Activated CD4-positive, alpha-beta T cell treated with anti-CD3 and anti-CD28 coated beads for 4 hours (primary cell): ENCODE measurements at places on chromosomes 4 and X.

DNA sequence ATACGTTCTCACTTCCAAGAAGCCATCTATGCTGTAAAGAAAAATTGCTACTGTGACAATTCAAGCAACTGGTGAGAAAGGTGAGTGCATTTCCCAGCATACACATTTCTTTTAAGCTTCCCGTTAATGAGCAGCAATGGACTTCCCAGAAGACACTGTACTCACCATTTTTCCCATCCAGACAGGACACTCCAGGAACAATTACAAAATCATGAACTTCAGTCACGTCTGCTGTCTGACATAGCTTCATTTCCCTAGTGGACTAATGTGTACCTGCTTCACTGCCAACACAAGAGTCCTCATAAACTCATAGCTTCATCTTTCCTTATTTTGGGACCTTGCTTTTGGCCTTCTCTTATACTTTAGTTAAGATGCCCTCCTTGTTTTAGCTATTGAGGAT is 156.9 kb downstream of the ENOX2 start:
- DNase-seq: no peak

DNA sequence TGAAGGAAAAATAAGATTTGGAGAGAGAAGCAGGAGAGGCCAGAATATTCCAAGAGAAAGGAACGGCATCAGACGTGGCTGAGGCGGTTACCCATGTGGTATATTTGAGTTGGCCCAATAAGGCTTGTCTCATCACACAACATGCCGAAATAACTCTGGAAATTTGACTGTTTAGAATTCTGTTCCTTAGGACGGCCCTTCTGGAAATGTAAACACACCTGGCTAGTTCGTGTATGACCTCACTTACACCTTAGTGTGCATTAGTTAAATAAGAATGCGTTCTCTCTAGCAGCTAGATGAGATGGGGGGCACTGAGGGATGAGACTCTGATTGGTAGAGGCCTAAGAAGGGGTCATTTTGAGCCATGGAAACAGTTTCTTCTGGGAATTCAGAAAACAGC is 33.2 kb upstream of the PLAC1 start:
- no peak for DNase-seq

DNA sequence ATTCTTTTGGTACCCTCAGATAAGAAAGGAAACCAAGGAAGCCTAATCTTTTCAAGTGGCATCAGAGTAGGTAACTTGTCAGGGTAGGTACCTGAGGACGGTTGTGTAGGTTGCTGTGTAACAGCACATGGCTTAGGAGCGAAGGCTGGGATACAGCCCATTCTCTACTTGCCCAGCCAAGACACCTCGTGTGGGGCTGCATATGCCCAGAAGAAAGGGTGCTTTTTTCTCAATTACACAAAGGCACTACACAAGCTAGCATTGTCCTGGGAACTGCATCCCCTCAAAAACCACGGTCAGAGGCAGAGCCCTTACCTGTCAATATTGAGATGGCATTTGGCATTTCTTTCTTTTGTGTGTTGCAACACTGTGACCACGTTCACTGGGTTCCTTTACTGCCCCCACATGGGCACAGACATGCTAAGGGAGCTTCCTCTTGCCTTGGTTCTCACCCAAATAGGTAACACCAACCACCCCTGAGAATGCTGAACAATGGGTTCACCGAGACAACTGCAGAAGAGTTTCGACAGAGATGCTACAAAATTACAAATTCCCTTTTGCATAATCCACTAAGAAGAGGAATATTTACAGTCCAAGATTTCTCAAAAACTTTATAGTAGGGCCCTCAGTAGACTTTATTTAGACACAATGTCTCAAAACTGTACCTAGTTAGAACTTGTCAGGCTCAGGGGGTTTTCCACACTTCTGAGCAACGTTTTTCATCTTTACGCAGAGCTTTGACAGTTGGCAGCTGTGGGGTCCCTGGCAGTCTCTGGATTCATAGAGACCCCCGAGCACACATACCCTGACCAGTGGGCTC is 35.8 kb upstream of the TNIP3 start:
- no peak for DNase-seq

- no peak for DNase-seq
Observed at GRCh38 chr4:181301735-181302710, 941.2 kb upstream of the TENM3 start.

- DNase-seq: no peak
Observed at GRCh38 chrX:15344106-15344505, 8.8 kb upstream of the PIGA start.

DNA sequence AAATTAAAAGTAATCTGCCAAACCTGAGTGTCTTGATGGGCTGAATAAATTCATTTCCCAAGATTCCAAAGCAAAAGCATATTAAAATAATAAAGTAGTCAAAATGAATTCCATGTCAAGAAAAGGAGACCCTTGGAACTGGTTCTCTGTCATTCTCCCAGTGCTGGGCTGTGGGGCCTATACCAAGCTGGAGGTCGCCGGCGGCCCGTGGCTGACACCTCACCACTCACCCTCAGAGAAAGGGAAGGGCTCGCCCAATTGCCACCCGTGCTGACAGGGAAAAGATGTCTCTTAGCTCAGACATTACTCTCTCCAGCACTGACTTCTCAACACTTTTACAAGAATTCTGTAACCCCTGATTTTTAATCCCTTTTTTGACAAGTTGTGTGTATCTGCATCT is 51.7 kb downstream of the GATB start:
- no peak for DNase-seq

DNA sequence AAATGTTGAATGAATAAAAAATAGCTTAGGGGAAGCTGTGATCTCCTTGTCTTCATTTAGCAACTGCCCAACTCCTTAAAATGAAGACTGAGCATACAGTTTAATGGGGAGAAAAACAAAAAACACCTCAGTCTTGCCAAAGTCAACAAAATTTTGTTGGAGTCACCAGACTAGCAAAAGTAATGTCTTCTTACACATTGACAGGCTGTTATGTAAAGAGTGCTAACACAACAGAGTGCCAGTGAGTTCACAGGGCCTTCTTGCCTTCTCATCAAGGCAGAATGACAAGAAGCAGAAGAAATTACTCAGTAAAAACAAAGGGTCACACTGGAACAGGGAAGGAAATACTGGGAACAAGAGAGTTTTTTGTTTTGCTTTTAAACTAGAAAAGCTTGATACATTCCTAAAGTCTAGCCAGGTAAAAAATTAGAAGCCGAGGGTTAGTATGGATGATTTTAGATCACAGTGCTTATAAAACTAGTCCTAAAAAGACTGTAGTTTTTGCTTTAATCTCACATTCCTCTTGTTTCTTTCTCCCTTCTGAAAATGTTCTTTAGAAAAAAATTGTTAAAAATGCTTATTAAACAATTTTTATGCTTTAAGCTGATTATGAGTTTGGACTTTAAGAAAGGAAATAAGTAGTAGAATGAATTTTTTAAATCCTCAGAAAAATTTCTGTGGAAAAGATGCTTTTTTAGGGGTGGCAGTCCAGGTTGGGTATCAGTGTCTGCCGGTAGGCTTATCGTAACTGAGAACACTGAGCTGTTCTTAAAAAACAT is 38.7 kb upstream of the FRAS1 start:
- DNase-seq: no peak

- DNase-seq: no peak
Observed at GRCh38 chr4:19583827-19584569, 667.7 kb upstream of the SLIT2 start.

- no peak for DNase-seq
Observed at GRCh38 chrX:57137501-57137900, 304 bp upstream of the SPIN2A start.

DNA sequence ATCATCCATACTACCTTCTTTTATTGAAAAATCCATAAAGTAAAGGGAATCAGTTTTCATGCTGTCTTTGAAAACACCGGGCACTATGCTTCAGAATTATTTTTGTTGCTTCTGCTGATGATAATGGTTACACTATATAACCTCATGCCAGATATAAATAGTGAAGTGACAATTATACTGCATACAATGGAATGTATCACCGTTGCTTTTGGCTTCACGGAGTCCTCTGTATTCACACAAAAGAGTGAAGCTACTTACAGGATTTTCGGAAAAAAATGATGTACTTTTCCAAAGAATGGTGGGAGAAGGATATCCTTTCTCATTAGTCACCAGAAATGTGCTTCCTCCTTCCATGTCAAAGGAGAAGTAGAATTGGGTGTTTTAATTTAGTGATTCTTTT is 159.1 kb upstream of the PITX2 start:
- DNase-seq: no peak

- DNase-seq: no peak
Observed at GRCh38 chrX:116618546-116618945, 155.8 kb upstream of the CT83 start.

GRCh38 chr4:1843852-1844251 is 12.1 kb downstream of the LETM1 start:
- DNase-seq: no peak

DNA sequence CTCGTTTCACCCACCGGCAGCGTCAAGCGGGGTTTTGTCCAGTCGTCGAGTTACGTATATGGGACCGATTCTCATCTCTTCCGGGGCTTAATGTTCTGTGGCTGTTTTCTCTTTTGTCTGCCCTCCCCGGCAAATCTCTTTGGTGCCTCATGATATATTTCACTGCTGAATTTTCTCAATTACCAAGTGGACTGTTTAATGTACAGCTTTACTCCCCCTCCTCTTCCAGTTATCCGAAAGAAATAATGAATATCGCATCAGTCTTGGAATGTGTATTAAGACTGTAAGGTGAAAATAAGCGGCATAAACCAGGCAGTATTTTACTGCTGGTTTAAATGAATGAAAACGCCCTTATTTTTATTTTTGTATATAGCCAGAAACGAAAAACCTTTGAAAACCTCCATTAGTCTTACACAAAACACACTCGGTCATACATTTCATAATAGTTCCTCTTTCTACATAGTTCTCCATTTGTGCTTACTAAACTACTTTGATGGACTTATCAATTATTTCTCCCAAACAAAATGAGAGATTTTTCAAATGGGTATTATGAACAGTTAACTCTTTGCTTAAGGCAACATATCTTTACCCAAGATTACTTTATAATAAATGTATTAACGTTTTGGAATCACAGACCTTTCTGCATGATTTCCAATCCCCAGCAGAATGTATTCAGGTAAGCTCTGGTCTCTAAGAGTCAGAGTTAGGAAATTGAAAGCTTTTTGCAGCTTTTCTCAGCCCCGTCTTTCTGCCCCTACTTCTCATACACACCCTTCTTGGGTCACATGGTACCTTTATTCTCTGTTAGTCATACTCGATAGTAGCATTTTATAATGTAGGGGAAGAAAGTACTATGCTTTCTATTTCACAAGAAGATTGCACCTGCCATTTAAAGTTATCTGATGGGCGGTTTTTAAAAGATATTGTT is 979 bp downstream of the RP2 start:
- no peak for DNase-seq

DNA sequence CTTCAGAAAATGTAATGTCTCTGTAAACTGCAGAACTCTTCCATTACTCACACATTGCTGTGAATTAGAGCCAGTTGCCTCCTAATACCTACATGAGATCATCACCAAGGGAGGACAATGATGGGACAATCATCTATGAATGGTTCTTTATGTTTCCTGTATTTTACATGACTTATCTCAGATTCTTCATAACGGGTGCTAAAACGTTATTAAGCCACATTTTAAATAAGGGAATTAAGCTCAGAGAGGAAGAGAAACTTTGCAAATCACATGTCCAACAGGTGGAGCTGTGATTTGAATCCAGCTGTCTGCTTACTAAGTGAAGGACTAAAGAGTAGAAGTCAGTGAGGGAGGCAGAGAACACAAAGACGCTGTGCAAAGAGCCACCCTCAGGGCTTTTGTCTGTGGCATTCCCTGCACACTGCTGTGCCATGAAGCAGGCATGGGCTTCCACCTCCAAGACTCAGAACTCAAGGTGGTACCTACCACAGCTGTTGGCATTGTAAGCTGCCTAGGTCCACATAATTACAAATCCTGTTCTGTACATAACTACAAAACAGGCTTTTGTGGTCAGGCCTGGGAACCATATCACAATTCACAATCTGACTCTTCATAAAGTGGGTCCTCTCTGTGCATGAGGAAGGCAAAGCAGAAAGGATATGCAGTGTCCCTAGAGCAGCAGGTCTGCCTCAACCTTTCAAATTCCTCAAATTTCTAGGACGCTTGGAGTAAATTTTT is 12.8 kb downstream of the TBC1D9 start:
- DNase-seq: no peak

DNA sequence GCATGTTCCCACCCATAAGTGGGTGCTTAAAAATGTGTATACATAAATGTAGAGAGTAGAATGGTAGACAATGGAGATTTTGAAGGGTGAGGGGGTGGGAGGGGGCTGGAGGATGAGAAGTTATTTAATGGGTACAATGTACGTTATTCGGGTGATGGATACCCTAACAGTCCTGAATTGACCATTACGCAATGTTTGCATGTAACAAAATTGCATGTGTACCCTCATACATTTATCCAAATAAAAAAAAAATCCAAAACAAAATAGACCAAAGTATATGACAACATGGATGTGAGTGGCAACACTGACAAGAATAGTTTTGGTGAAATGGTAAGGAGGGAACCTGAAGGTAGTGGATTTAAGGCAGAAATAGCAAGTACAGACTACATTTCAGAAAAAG is 63.7 kb downstream of the LARP7 start:
- DNase-seq: no peak
